ENCODE measurements at places on chromosomes 7 and 10. TPM values are rescaled to one million over a fixed set of nuclear protein-coding genes. Genes with fewer than 3 reads are reported as not detected.

The ADAM12 gene
- total RNA-seq = 360 TPM

The KLF14 gene
- under 0.01 TPM for total RNA-seq

The SLC18A3 gene
- total RNA-seq = not detected

The ZWINT gene
- 3.6 TPM for total RNA-seq

The ALKBH4 gene
- 15.7 TPM for total RNA-seq

The FZD1 gene
- total RNA-seq = 8.3 TPM

The EFCAB10 gene
- not detected for total RNA-seq

The RARRES2 gene
- total RNA-seq = not detected

The OR9A2 gene
- total RNA-seq = not detected

The EBLN1 gene
- not detected for total RNA-seq

The PIP gene
- total RNA-seq = not detected

The AP5Z1 gene
- 30.3 TPM for total RNA-seq

The NEURL1 gene
- 0.59 TPM for total RNA-seq

The ZNF239 gene
- total RNA-seq = 7.1 TPM

The TUBB8 gene
- not detected for total RNA-seq

The RUFY2 gene
- 22.0 TPM for total RNA-seq

The FZD8 gene
- total RNA-seq = 25.2 TPM

The OR2A42 gene
- under 0.01 TPM for total RNA-seq

The MKLN1 gene
- total RNA-seq = 57.6 TPM

The DENND2A gene
- total RNA-seq = under 0.01 TPM

The C7orf33 gene
- total RNA-seq = not detected

The STOX1 gene
- not detected for total RNA-seq

The STX1A gene
- total RNA-seq = 49.6 TPM

The OPN1SW gene
- not detected for total RNA-seq

The ABCA13 gene
- total RNA-seq = 0.09 TPM

The CALY gene
- total RNA-seq = 0.30 TPM

The EPHB6 gene
- total RNA-seq = 2.6 TPM

The ATRNL1 gene
- 0.97 TPM for total RNA-seq

Measured in smooth muscle cell of the umbilical artery (primary cell).